Mesenteric fat pad (tissue), 1 donor: ENCODE measurements at places on chromosomes 12 and 14.

- no peak for DNase-seq
Observed at GRCh38 chr14:92099802-92100201, 6.6 kb downstream of the ATXN3 start.

- no peak for DNase-seq
Observed at GRCh38 chr12:131486451-131487230, 224.2 kb upstream of the SFSWAP start.

DNA sequence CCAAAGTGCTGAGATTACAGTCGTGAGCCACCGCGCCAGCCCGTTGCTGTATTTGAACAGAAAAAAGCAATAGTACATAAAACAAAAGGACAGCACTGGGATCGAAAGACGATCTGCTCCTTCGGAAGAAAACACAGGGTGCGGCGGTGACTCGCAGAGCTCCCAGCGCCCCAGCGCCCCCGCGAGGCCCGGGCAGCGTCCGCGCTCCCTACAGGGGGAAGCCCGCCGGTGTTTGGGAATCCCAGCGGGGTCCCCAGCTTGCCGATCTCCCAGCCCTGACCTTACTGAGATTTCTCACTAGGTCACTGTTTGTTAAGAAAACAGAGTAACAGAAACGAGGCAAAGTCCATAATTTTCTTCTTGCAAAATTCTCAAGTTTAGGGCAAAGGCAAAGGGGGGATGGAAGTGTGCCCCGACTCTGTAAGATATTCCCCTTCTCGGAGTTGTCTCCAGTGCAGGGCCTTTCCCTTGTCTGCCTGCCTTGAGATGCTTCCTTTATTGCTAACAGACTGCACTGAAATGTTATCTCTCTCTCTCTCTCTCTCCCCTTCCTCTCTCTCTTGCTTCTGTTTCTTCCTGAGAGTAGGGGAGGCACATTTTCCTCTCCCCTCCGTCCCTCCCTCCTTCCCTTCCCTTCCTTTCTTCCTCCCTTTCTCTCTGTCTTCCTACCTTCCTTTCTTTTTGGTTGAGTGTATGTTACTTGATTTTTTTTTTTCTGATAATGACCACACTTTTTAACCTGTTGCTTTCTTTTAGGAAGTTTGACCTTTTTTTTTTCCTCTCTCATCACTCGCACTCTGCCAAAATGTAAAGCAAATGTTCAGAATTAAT lies 91.9 kb downstream of the TMEM30B start:
- no peak for DNase-seq

DNA sequence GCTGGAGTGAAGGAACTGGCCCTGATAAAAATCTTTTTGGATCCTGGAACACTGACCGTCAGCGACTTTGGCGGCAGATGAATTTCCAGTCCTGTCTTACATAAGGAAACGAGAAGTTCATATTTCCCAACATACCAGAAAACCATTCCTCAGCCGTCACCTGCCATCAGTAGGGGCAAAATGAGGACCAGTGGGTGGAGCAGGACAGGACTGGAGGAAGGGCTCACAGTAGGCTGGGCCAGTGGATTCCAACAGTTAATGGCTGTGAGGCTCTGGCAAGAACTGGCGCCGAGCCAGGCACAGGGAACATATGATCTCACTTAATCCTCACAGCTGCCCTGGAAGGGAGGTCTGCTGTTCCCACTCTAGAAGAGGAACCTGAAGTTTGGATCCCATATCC lies 67.2 kb upstream of the FAM181A start:
- no peak for DNase-seq

DNA sequence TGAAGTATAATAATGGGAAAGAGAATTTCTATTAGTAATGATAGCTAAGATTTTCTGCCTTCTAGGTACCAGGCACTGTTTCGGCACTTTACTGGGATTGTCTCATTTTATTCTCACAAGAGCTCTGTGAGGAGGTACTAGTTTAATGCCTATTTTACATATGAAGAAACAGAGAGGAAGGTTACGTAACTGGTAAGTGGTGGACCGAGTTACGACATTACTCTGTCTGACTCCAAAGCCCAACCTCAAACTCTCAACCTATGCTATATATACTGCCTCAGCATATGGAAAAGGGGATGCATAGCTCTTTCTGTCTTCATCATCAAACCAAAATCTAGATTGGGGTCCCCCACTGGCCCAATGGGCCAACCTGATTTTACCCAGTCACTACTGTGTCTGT lies 133.5 kb downstream of the KTN1 start:
- no peak for DNase-seq

GRCh38 chr12:70121562-70121961 lies 121.7 kb upstream of the CNOT2 start:
- DNase-seq: no peak
